A549 (cell line): ENCODE measurements at places on chromosomes 7 and 10.

- DNase-seq = no peak
Measured at GRCh38 chr7:78389022-78389421, 590.4 kb downstream of the PHTF2 start.

DNA sequence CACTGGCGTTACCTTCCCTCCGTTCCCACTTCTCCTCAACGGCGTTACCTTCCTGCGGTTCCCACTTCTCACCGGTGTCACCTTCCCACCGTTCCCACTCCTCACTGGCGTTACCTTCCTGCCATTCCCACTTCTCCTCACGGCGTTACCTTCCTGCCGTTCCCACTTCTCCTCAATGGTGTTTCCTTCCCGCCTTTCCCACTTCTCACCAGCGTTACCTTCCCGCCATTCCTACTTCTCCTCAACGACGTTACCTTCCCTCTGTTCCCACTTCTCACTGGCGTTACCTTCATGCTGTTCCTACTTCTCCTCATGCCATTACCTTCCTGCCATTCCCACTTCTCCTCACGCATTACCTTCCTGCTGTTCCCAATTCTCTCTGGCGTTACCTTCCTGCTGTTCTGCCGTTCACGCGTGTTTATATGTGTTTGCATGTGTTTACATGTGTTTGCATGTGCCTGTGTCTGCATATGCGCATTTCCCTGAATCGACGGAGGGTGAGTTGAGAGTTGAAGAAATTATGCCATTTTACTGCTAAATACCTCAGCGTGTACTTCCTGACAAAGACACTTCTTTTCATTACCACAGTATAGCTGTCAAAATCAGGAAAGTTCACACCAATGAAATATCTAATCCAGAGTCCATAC is 23.2 kb upstream of the CFAP46 start:
- DNase-seq = no peak

DNA sequence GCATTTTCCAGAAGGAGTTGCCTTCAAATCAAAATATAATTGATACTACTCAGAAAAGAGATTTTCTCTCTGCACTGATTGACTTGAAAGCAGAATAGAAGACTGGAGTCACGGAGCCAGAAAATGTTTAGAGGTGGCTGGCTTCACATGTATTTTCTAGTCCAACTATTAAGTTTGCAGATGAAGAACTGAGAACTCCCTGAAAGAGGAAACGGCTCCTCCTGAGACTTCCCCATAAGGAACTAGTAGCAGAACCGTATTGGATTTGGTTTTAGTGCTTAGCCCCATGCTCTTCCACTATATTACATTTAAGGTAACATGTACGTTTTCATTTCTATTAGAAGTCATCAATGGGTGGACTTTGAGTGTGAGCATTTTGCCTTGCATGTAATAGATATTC is 946.3 kb downstream of the CNTNAP2 start:
- no peak for DNase-seq

DNA sequence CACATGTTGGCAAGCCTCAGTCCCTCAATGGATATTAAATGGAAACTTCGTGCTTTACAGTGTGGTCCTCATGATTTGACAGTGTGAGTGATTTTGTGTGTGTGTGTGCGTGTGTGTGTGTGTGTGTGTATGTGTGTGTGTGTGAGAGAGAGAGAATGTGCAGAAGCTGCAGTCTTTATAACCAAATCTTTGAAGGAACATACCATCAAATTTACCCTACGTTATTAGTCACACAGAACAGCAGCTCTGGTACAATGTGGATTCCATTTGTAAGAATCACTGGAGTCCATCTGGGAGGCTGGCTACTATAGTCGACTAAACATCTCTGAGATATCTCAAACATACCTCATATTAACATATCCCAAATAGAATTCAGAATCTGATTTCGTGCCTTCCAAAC is 928.0 kb upstream of the POT1 start:
- DNase-seq = no peak

DNA sequence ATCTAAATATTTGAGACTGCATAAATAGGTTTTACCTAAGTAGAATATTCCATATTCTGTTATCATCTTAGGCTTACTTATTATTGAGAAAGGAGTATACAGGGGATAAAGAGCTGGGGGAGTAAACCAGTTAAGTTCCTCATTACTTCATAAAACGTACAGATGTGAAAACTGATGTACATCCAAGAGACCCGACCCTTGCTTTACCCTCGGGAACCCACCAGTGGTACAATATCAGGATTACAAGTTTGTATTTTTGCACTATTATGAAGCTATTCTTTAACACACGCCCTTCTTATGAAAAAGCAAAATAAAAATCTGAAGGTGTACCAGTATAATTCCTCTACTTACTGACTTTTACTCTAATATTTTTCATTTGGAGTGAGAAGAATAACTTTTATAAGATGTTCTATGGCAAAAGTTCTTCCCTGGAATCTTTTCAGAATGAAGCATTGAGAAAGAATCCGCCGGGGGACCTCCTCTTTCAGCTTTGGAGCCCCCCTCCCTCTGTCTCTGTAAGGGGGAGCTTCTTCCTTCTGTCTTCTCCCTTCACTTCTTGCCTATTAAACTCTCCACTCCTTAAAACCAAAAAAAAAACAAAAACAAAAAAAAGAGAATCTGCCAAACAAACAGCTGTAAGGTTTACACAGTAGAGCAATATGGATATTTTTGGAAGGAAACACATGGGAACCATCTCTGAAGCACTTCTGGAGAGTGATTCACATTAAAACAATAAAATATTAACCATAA is 550.0 kb downstream of the TNS3 start:
- DNase-seq = no peak

DNA sequence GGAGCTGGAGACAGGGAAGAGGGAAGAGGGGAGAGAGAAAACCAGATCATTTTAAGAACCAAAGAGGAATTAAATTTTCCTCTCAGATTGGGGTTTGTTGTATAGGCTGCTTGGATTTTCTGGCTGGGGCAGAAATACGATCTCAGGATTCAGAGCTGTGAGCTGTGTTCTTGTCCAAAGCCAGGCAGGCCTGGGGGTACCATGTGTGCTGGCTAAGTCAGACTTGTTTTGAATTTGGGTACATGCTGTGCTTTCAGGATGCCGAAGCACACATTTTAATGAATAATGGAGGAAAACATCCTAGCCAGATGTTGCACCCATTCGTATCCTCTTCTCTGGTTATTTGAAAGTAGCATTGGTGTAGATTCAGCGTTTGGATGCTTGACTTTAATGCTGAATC is 170.3 kb upstream of the PODXL start:
- no peak for DNase-seq

GRCh38 chr7:149721084-149721601 is 52.2 kb downstream of the ZNF467 start:
- no peak for DNase-seq

- peak; percentile 42 for DNase-seq
Measured at GRCh38 chr7:131241386-131241785, 86.3 kb upstream of the MKLN1 start.

DNA sequence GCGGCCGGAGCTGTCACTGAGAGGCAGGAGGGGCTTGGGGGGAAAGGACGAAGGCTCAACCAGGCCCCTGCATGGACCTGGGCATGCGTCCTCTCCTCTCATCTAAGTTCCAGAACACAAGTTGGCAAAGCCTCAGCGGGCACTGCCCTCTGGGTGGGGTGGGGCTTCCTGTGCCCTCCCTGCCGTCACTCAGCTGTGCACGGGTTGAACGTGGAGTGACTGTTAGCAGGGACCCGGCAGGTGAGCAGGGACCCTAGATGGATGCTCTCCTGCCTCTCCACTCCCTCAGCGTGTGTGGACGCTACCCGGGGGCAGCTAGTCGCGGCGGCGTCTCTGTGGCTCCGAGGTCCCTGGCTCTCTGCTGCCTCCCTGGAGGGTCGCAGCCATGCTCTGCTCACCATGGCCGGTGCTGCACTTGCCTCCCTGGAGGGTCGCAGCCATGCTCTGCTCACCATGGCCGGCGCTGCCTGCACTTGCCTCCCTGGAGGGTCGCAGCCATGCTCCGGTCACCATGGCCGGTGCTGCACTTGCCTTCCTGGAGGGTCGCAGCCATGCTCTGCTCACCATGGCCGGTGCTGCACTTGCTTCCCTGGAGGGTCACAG is 36.4 kb upstream of the TTYH3 start:
- DNase-seq = no peak

GRCh38 chr7:16801111-16801542 is 3.7 kb downstream of the AGR2 start:
- peak; percentile 84 for DNase-seq

DNA sequence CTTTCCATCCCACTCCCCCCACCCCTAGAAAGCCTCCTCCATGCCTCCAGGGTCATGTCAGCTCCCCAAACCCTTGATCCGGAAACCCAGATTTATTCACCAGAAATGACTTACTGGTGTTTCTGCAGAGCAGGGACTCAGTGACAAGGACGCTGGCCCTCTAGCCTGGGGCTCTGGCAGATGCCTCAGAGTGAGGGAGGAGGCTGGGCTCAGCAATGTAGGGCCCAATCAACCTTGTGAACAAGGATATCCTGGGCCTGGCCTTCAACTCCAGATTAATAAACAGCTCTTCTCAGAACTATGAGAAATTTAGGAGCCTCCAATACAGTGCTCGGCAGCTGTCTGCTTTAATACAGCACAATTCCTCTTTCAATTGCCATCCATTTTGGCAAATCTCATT is at the start of gene MBL2:
TSS of gene MBL2 (minus strand) at position 162 of the 400 bp plus-strand sequence. CDS start 1,149 bp downstream, outside the sequence.
- no peak for DNase-seq

DNA sequence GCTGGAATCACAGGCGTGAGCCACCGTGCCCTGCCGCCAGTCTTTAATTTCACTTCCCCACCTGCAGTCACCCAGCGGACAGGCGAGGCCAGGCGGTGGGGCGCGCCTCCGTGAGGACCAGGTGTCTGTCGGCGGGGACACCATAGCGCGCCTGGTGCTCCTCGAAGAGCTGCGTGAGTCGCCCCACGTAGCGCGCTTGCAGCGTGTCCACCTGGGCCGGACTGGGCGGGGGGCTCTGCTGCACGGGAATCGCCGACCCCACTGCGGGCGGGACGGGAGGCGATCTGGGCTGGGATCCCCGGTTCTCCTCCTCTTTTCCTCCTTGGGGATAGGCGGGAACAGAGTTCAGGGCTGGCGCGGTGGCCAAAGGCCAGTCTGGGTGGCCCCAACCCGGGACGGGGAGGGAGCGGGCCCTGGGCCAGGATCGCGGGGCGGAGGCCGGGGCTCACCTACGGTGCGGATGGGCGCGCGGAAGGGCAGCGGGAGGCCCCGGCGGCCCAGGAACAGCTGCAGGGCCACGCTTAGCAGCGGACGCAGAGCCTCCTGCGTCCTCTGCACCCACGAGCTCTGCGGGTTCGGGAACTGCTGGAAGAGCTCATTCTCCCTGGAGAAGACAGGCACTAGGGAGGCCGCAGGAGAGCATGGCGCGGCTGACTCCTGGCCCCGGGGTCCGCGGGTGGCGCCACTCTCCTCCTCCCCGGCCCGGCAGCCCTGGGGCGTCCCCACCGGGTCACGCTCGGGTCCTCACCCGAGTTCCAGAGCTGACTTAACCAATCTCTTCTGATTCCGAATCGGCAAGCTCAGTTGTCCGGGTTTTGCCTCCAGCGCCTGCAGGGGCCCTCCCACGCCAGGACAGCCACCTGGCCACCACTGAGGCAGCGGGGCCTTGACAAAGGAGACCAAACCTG is 1.1 kb upstream of the MOGAT3 start:
- DNase-seq = no peak

DNA sequence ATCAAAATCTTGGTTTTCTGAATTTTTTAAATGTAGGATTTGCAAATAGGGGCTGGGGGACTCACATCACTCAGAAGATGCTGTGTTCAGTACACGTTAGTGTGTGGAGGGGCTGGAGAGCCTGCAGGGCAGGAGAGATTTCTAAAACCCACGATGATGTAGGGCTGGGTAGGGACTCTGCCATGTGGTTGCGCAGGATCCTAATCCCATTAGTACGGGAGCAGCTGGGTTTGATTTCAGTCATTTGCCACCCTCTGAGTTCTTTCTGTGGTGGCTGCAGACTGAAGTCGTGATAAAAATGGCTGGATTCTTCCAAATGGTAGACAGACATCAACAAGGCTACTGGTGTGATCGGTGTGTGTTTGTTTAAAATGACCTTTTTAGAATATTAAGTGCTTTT is 14.2 kb upstream of the GET4 start:
- no peak for DNase-seq

DNA sequence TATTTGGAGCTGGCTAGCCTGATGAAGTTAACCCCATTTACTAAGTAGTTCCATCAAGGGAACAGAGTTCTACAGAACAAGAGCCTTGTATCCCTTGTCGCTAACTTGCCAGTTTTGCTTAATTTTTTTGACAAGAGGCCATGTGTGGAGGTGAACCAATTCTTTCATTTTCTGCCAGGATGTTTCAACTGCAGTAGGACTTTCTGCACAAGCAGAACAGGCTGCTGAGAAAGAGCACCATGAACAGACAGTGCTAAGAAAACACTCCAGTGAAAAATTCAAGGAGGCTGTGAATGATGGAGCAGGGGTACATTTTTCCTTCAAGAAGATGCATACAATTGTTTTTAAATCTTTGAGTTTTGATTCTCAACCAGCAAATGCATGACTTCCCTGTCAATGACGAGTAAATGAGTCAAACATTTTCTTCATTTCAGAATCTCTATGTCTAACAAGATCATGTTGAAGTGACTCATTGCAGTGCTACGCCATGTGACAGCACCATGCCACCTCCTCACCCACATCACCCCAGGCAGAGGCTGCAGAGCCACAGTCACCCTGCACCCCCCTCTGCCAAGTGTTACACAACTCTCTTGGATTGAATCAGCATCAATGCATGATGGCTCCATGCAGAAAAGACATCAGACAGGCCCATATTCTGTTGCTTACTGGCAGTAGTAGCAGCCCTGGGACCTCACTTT is 193.1 kb downstream of the COBL start:
- DNase-seq = peak; percentile 72

DNA sequence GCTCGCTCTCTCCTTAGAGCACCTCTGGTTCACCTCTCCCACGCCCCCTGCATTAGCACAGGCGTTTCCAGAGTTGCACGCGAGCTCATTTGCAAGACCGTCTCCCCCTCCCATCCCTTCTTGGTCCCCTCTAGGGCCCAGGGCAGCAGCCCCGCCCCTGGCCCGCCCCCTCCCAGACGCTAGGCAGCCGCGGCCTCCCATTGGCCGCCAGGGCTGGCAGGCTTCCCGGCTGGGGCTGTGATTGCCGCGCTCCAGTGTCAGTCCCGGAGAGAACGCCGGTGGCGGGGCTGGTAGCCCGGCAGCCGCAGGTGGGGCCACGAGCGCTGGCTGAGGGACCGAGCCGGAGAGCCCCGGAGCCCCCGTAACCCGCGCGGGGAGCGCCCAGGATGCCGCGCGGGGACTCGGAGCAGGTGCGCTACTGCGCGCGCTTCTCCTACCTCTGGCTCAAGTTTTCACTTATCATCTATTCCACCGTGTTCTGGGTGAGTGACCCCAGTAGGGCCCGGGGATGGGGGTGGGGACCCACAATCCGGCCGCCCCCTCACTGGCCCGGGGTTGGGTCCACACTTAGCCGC is at the start of gene TSPAN15:
TSS of gene TSPAN15 (plus strand) at position 257 of the 575 bp plus-strand sequence. CDS start at position 387, 130 bp downstream.
- peak; percentile 78 for DNase-seq

DNA sequence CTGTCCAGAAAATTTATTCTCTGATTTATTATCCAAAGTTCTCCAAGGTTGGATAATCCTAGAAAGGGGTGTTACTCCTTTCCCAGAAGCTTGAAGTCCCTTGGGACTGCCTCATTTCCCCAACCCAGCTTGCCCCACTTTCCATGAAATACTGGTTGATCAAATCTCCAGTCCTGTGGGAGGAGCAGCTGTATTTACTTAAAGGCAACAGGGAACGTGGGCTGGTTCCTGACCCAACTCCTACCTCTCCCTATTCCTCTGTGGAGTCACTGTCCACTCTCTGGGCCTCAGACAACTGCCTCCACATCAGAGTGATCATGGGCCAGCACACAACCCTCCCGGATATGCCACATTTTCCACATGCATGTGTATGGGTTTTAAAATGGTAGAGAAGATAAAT is 166.2 kb upstream of the PRR15 start:
- DNase-seq = no peak

GRCh38 chr7:128106821-128107220 is 75.6 kb upstream of the LRRC4 start:
- no peak for DNase-seq
